ENCODE measurements at places on chromosomes 2 and 18.

DNA sequence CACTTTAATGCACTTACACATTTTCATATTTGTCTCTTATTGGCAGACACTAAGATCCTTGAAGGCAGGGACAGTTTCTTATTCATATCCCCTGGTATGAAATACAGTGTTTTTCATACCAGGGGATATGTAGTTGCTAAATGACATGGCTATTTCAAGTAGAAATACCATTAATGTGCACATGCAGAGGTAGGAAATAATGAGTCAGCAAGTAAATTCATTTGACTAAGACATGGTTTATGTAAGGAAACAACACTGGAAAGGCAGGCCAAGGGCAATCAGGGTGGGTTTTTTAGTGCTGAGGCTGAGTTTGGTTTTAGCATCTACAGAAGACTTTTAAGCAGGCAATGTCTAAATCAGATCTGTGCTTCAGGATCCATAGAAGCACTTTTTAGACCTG, 155.9 kb downstream of the WDPCP start:
- no peak for DNase-seq

GRCh38 chr18:26772691-26773090, 92.8 kb downstream of the AQP4 start:
- DNase-seq: no peak

GRCh38 chr2:226283796-226284195, 515.8 kb downstream of the IRS1 start:
- no peak for DNase-seq

DNA sequence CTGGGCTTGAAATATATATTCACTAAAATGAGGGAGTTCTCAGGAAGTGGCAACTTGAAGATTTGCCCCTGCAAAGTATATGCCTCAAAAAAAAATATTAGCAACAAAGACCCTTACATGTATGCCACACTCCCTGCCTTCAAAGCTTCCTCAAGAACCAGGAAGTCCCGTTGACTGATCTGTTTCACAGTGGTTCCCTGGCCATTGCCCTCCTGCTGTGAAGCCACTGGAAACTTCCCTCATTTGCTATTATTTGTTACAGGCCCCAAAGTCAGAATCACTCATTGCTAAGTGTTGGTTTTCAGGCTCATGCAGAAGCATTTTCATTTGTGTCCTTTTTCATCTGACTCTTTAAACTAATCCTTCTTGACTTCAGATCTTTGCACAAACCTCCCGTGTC, 421.5 kb downstream of the ZNF521 start:
- no peak for DNase-seq

GRCh38 chr2:134202371-134202770, 51.5 kb upstream of the MGAT5 start:
- DNase-seq: no peak

DNA sequence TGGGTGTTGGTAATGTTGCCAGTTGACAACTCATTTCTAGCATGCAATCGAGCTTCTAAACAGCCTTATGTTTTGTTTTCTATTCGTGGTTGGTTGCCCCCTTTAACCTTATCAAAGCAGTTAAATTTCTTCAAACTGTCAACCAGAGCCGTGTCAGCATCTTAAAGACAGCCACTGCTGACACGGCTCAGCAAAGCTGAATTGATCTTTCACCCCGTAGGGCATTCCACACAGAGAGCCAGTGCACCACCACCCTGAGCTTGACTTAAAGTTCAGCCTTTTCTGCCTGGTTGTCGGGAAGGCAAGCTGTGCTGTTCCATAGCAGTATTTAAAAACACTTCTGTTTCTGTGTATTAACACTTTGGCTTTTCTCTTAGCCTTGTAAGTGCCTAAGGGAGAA, 355.0 kb upstream of the CHST9 start:
- no peak for DNase-seq

- DNase-seq: no peak
Observed at GRCh38 chr18:38993342-38993741, 1427.7 kb upstream of the CELF4 start.

DNA sequence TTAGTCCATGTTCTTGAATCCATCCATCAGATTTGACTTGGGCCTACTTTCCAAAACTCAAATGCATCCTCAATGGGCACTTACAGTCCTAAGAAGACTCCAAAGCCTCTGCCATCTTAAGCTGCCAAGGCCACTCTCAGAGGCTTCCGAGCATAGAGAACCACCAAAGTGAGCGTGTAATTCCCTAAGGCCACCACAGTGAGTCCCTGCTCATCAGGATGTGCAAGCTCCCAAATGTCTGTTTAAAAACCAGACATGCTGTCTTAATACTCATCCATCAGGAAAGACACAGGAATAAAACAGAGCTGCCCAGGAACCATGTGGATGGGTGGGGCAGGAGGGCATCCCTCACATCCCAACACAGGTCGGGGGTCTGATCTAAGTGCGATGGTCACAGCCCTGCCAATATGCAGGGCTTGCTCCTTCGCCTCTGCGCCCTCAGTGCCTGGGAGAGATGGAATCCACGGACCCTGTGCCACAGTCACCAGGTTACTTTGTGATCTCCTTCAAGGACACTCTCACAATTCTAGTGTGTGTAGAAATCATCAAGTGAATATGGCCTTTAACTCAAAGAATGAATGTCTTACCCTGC, 80.4 kb downstream of the POLR1A start:
- DNase-seq: no peak

- DNase-seq: no peak
Observed at GRCh38 chr2:150532879-150533278, 45.4 kb upstream of the RND3 start.

DNA sequence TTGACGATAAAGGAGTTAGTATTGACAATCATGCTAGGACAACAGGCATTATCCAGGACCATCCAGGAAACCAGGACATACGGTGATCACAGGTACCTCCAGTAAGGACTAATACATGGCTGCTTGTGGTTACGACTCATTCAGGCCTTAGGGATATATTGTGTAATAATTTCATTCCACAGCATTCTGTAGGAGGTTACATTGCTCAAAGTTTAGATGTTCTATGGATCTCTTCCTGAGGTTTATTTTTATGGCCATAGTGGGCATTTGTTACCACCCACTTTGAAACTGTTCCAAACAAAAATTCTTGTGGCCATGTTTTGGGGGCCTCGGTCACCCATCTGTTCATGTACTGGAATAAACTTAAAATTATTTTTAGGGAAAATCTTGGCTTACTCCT, 431.6 kb downstream of the METTL4 start:
- no peak for DNase-seq

DNA sequence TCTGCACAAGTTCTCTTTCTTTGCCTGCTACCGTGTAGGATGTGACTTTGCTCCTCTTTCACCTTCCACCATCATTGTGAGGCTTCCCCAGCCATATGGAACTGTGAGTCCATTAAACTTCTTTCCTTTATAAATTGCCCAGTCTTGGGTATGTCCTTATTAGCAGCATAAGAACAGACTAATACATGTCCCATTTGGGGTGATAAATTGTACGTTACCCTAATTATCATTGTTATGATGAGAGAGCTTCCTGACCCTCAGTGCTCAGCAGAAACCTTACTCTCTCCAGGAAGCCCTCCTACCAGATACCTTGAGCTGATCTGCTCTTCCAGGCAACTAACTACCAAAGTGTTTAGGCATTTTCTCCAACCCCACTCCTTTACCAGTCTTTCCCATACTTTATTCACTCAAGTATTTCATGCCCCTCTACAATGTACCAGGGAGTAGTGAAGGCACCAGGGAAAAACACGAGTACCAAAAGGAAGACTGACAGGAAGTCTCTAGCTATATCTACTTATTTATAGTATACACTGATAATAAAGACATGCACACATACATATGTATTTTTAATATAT, 196.2 kb downstream of the MYCN start:
- DNase-seq: no peak

GRCh38 chr18:45251236-45251635, 364.0 kb upstream of the SLC14A2 start:
- DNase-seq: no peak

DNA sequence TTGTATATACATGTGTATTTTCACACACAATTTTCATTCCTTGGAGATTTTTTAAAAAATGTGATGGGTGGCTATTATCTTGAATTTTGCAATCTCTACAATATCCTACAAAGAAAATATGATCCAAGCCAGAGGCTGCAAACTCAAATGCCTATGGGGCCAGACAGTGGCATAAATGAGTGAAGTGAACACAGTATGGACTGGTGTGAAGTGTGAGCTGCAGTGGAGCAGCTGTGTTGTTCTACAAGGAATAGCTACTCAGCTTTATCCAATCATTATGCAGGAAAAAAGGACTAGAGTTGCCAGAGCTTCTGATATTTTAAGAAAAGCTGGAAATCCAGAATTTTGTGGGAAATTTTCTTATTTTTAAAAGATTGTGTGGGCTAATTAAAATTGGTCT, 62.1 kb downstream of the ARHGEF33 start:
- no peak for DNase-seq

GRCh38 chr2:54680397-54681041, 42.9 kb upstream of the EML6 start:
- no peak for DNase-seq

DNA sequence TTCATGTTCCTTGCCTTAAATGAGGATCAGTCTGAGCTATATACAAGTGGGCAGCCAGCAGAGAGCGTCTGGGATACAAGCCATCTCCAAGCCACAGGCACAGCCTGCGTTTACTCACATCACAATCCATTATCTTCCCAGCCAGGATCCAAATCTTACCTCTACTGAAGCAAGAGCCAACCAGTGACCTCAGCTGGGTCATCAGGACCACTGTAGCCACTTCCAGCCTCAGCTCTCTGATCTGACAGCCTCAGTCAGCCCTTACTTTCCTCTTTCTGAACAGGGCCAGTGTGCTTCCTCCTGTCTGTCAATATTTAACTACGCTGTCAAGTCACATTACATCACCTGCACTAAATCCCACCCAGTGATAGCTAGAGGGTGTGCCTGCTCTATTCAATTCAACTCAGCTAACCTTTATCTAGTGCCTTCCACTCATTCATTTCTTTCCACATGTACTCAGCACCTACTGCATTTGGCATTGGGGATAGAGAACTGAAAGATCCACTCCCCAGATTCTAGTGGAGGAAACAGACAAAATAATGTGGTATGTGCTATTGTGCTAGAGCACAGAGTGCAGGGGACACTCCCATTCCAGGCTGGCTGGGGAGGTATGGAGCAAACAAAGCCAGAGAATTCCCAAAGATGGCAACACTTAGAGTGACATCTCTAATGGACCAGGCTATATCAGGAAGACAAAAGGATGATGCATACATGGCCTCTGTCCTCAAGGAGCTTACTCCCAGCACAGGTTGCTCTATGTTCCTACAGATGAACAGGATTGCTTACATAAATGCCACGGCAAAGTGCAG, 146.5 kb downstream of the NCKAP5 start:
- no peak for DNase-seq

GRCh38 chr2:112004253-112004645, 50.8 kb upstream of the TMEM87B start:
- no peak for DNase-seq

DNA sequence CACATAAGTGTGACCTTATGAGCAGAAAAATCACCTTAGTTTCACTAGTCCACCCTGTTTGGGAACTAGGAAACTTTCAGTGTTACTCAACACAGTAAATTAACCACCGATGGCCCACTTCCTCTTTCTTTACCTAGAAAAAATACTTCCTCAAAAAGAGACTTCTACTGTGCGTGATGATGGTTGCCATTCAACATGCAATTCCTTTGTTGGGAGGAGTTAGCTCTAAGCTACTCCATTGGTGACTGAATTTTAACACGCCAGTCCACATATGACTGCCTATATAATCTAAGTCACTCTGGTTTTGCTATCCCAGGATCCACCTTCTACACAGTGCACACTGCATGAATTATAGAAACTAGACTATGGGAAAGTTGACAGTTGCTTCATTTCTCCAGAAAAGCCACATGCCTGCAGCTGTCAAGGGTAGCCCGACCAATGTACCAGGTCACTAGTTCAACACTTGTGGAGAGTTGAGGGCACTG, 47.8 kb upstream of the REG3G start:
- DNase-seq: no peak

DNA sequence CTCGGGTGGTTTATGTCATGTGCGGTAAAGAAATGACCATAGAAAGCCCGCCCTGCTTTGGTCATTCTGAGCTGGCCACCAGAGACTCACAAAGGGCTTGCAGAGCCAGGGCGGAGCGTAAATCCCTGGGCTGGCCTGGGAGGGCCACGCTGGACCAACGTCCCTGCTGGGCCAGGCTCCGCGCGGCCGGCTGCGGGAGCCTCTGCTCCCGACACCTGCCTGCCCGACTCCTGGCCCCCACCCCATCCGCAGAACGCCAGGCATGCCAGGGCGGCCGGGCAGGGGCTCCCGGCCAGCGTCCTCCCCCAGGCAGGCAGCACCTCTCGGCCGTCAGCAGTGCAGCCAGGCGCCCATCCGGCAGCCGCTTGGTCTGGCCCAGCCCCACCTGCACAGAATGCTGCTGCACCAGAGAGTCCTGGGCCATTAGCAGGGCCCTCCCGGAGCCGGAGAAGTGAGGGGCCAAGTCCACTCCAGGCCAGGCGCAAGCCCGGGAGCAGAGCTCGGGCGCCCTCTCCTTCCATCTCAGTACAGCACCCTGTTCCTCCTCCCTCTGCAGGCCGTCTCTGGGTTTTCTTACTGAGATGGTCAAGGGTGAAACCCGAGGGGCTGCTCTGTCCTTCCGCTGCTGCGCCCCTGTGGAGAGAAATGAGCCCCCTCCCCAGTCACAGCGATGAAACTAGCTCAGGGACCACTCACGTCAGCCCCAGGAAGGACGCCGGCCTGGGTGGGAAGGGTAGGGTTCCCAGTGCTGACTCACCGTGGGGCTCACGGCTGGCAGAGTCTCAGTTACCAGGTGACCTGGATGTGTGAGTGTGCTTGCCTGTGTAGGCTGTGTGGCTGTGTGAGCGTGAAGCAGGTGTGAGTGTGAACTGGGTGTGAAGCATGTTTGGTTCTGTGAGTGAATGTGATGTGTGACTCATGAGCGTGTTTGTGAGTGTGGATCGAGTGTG, 83.3 kb downstream of the PTGR3 start:
- DNase-seq: no peak

DNA sequence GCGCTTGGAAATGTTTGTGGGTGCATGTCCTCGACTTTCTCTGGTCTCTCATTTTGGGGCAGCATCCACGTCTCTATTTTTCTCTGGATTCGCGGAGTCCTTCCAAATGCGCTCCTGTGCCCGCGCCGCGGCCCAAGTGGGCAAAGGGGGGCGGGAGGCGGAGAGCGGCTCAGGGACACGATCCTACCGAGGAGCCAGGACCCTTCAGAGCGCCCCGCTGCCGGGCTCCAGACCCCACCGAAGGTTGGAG, 990 bp downstream of the EPAS1 start:
- DNase-seq: no peak

DNA sequence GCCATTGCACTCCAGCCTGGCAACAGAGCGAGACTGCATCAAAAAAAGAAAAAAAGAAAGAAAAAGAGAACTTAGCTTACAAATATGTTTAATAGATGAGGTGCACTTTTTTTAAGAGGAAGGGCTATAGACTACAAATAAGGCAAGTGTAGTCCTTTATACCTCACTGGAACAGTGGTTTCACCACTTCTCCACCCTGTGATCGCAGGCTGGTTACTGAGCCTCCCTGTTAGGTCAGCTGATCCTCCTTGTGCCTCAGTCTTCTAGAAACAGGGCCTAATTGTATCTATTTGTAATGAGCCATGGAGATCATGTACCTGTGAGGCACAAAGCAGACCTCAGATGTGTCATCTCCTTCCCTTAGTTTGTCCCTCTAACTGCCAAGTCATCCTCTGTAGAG, 4.5 kb downstream of the CXCR2 start:
- no peak for DNase-seq

GRCh38 chr2:162075689-162076132, 1.7 kb upstream of the DPP4 start:
- DNase-seq: no peak

GRCh38 chr18:76660571-76661192, 161.7 kb upstream of the ZNF236 start:
- DNase-seq: no peak

Measured in stimulated activated CD8-positive, alpha-beta memory T cell treated with anti-CD3 and anti-CD28 coated beads, Interleukin-4, amount 100 ng/mL, for 4 hours (primary cell).